ENCODE measurements at places on chromosomes 13 and 19. TPM values are rescaled to one million over a fixed set of nuclear protein-coding genes. Genes with fewer than 3 reads are reported as not detected.

DNA sequence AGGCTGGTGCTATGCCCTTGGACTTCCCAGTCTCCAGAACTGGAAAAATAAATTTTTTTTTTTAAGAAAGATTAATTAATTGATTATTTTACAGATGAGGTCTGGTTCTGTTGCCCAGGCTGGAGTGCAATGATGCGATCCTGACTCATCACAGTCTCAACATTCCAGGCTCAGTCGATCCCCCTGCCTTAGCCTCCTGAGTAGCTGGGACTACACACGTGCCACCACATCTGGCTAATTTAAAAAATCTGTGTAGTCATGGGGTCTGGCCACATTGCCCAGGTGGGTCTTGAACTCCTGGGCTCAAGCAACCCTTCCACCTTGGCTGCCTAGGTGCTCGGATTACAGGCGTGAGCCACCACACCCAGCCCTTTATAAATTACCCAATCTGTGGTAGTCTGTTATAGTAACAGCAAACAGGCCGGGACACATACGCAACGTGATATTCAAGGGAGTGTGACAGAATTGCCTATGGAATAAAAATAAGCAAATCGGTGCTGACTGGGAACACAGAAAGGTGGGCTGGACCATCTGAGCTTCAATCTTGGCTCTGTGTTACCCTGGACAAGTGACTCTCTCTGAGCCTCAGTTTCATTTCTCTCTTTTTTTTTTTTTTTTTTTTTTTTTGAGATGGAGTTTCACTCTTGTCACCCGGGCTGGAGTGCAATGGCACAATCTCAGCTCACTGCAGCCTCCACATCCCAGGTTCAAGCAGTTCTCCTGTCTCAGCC lies 42.8 kb downstream of the PIN1 start:
- DNase-seq = no peak

- no peak for DNase-seq
Observed at GRCh38 chr13:42667638-42668037, 93.7 kb downstream of the TNFSF11 start.

DNA sequence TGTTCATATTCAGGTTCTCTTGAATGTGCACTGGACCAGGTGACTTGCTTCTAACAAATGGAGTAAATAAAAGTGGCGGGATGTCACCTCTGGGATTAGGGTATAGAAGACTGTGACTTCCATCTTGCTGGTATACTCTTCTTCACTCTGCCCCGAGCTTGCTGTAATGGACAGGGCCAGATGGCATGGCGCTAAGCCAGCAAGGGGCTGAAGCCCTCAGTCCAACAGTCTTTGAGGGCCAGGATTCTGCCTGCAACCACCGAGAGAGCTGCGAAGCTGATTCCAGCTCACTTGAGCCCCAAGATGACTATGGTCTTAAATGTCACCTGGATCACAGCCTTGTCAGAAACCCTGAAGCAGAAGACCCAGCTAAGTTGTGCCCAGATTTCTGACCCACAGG lies 600.0 kb downstream of the FGF9 start:
- no peak for DNase-seq

GRCh38 chr13:42151781-42152180 lies 103.3 kb downstream of the DGKH start:
- DNase-seq = no peak

GRCh38 chr13:44278166-44278565 lies 95.5 kb upstream of the SERP2 start:
- DNase-seq = no peak

The MTUS2 gene
- 1.4 TPM for total RNA-seq

- no peak for DNase-seq
Observed at GRCh38 chr19:53874606-53874990, 6.9 kb downstream of the MYADM start.

All from mesothelial cell of epicardium (in vitro differentiated cells).